ENCODE measurements at places on chromosomes 6 and 20.
A peak's percentile ranks its signal among the peaks of the same experiment; 100 is the strongest.

DNA sequence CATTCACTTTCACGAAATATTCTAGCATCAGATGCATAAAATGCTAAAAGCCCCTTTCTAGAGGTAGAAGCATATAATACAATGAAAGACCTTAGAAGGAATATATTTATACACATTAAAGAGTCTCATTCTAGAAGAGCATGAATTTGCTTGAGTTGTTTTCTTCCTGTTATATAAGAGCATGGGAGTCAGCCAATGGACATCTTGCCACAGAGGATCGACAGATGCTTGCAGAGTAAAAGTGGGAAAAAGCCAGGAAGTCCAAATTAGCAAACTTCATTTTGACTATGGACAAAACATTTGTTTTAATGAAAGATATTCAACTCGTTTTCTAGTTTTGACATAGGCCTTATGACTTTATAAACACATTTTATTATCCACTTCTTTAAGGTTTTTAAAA is 44.2 kb upstream of the RIPPLY2 start:
- DNase-seq = no peak

- DNase-seq = no peak
Observed at GRCh38 chr6:169964486-169965180, 213.2 kb downstream of the ERMARD start.

- DNase-seq = peak; percentile 8
Observed at GRCh38 chr20:12824328-12825225, 184.2 kb upstream of the SPTLC3 start.

DNA sequence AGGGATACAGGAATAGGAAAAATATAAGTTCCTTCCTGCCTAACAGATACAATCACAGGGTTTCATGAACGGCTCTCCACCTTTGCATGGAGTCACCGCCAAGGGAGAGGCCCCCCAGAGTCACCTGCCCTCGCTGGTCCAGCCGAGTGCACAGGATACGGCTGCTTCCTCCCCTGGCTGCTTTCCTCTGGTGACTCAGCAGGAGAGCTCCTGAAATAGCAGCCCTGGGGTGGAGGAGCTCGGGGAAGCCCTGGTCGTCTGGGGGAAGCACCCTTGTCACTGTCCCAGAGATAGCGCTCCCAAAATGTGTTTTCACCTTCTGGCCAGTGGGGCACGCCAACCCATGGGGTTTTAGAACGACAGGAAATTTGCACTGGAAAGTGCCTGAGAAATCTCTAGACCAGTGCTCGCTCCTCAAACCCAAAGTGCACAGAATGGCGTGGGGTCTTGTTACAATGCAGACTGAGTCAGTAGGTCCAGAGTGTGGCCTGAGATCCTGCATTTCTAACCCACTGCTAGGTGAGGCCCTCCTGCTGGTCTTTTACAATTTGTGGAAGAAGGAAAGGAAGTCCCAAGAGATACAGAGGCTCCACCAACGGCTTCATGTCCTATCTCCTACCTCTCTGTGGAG is 35.9 kb upstream of the FAM50B start:
- peak; percentile 57 for DNase-seq

DNA sequence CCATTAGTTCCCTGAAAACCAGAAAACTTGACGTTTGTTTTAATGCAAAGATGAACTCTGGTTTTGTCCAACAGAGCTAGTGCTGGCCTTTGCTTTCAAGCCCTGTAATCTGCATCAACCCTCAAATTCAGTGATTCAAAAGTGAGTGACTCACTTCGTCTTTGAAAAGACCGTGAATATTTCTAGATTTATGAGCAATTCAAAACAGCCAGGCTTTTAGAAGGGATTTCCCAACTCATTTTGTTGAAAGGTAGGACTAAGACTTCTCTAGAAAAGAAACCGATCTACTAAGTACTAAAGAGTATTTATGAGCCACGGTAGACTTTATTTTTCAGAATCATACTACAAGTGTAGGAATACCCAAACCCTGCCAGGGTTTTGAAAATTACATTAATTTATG is 121.5 kb downstream of the UST start:
- DNase-seq = no peak

- no peak for DNase-seq
Observed at GRCh38 chr20:59576216-59576953, 28.0 kb upstream of the PHACTR3 start.

- DNase-seq = no peak
Observed at GRCh38 chr20:49706630-49707091, 7.0 kb downstream of the B4GALT5 start.

DNA sequence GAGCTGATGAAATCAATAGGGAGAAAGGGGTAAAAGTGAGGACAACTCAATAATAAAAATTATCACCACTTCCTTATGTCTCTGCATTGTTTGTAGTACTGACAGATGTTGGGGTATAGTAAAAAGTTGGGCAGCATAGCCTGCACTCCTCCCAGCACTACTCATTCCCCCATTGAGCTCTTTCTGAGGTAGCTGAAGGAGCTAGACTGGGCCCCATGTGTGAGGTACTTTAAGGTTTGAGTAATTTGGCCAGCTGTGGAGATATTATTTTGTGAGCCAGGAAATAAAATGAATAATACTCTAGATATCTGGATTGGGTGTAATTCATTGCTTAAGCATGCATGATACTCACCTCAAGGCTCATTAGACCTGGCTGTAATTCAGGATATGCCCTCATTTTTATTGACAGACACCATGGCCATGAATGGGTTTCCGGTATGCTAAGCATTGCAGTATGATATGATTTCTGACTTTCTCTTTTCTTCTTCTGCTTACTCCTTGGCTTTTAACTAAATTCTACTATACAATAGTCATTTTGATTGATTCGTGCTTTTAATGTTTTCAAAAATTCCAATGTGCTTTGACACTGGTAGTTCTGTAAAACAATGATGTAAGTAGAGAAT is 283.9 kb upstream of the RIMS1 start:
- peak; percentile 56 for DNase-seq

- DNase-seq = no peak
Observed at GRCh38 chr6:16369140-16369745, 130.9 kb downstream of the GMPR start.

DNA sequence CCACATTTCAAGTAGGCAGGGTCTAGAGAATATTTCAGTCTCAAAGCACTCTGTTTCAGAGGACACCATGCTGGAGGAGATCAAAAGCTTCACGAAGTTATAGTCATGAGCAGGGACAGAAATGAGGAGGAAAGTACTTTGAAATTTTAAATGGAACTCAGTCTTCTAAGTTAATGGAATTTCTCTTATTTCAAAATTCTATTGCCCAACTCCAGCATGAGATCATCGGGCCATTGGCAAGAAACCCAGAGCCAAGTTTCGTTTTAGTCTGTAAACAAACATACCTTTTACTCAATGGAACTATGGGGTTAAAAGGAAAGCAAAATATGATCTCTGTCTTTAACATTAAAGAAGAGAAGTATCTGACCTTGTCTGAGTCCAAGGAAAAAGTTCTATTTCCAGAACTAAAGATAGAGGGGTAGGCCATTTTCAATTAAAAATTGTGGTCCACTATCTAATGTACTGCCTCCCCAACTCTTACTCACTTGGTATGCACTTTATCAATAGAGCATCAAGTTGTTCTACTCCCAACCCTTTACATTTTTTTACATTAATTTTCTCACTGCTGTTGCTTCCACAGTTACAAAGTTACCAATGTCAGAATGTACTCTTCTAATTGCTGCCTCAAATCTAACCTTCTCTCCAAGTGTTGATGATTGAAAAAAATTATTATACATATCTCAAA is 235.3 kb upstream of the NRSN1 start:
- peak; percentile 11 for DNase-seq

DNA sequence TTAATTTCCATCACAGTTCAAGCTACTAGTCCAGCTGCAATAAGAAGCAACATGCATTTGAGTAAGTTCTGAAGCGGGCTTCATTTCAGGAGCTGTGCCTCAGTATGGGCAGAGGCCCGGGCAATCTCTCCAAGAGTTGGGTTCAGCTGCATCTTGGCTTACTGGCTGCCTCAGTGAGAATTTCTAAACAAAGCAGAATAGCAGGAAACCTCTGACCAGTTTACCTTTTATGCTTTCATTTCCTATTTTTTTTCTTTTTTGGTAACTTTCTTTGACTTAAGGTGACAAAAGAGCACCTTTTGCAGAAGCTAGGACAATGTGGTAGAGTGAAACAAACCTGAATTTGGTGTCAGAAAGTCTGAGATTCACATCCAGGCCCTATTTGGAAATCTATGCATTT is 51.0 kb upstream of the FBXO30 start:
- DNase-seq = no peak

DNA sequence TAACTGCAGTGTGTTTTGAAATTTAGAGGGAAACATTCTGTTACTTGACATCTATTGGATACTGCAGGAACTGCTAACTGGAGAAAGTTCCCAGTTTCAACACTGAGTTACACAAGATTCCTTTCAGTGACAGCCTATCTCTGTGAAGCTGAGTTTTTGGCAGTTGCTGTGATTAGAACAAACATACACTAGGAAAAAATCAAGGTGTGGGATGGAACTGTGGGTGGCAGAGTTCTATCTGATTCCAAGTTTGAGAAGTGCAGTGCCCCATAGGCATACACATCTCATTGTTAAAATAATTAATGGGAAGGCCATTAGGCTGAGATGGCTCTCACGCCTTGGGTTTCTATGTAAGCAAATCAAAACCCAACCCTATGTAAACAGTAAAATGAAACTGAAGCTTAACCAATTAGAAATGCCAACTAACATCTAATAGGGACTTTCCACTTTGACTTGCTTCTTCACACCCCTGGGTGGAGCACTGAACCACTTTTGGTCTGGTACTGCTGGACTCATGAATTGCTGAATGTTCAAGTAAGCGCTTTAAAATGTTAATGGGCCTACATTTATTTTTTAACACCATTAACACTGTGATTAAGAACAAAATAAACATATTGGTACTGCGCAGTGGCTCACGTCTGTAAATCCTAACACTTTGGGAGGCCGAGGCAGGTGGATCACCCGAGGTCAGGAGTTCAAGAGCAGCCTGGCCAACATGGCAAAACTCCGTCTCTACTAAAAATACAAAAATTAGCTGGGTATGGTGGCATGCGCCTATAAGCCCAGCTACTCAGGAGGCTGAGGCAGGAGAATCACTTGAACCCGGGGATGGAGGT is 55.2 kb upstream of the TBC1D7 start:
- no peak for DNase-seq

GRCh38 chr20:48120120-48120519 is 334.8 kb upstream of the SULF2 start:
- DNase-seq = no peak

- no peak for DNase-seq
Observed at GRCh38 chr6:104688283-104688969, 171.3 kb downstream of the HACE1 start.

DNA sequence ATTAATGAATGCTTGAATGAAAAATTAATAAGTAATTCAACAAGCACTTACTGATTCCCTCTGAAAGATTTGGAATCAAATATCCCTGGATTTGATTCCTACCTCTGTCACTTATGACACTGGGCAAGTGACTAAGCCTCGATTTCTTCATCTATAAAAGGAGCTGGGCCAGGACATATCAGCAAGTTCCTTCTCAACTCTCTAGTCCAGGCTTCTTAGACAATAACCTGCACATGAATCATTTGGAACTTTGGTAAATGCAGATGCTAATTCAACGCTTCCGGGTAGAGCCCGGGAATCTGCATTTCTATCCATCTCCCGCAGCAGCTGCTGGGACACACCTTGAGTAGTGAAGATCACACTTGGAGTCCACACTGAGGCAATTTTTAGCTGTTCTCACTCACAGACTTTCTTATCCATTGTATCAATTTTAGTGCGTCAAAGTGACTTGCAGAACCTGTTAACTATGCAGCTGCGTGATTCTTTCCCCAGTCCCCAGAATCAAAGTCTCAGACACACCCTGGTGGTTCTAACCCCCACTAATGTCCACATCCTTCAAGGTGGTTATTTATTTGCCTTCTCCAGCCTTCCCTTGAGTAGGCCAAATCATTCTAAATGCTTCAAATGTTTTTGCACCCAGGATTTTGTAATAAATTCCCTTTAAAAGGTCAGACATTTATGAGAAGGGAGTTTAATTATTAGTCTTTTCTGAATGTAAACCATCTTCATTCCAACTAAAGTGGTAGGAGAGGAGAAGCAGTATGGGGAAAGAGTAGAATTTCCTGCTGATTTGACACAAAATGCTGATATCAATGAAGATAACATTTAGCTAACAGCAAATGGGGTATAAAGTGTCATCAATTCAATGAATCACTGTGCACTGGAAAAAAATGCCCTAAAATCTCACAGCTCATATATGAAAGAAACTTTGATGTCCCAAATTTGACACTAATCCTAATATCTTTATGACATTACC is 26.0 kb upstream of the CCND3 start:
- no peak for DNase-seq

- no peak for DNase-seq
Observed at GRCh38 chr20:7728338-7728737, 211.9 kb downstream of the HAO1 start.
